ENCODE measurements at places on chromosomes 6 and 20.

DNA sequence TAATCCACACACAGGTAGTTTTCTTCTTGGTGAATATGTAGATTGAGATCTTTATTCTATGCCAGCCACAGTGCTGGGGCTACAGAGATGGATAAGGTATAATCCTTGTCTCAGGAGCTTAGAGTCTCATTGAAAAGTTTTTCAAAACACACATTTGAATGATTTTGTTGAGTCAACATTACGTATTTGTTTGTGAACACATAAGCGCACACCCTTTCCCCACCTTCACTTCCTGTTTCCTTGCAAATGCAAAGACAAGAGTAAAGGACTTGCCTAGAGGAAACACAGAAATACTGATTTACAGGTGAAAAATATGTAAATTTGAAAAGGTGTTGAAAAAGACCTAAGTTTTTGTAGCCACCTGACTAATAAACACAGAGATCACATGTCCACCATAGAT is 27.8 kb downstream of the VAPB start:
- no peak for DNase-seq

GRCh38 chr20:45950330-45950646 is 15.8 kb downstream of the PCIF1 start:
- DNase-seq: no peak

DNA sequence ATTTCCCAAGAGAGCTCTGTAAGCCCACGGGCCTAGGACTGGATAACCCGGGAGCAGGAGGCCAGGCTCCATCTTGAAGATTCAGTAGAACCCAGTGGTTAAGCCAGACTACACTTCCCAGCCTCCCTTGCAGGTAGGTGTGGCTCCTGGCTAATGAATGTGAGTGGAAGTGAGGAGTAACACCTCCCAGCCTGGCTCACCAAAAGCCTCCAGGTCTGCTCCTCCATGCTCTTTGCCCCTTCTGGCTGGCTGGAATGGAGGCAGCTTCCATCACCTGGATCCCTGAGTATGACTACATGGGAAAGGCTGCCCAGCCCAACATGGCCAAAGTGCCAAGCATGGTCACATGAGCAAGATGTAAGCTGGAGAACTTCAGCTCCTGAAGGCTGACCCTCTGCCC is 9.7 kb downstream of the LRRN4 start:
- no peak for DNase-seq

DNA sequence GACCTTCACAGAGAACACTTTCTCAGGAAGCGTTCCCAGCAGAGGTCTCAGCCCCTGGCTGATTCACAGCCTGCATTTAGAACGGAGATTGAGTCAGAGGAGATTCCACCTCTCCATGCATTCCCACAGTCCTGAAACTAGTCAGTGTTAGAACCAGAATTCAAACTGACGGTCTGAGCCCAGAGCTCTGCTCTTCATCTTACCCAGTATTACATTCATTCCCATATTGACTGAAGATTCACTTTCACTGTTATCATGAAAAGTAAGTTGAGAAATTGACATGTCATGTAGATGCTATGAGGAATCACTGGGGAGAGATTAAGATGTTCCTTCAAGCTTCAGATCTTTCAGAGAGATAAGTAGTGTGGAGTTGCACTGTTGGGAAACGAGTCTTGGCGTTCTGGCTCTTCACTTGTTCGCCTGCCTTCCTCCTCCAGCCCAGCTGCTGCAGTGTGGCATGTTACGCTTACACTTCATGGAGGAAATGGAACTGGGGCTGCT is 28.3 kb downstream of the MAS1 start:
- no peak for DNase-seq

- DNase-seq: no peak
These were observed 10.1 kb downstream of the TNFAIP3 start for GRCh38 chr6:137877113-137877512.

GRCh38 chr20:50126662-50127061 is 13.7 kb upstream of the UBE2V1 start:
- no peak for DNase-seq

- no peak for DNase-seq
These were observed 170.0 kb downstream of the LY86 start for GRCh38 chr6:6758546-6758914.

DNA sequence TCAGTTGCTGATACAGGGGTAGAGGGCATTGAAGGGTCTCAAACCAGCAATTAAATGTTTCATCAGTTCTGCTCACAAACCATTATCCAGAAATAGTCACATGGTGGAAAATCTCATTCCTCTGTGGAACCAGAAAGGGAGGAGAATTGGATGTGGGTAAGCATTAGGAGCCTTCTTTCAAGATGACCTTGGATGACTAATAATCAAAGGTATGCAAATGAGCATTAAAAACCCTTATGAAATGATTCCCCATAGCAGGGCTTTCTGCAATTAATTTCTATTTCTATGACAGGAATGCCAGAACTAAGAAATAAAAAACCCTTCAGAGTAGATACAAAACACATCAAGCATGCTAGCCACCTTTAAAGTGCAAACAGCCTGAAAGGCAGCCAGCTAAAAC is 37.4 kb upstream of the HCRTR2 start:
- no peak for DNase-seq

- DNase-seq: no peak
These were observed 8.4 kb downstream of the EMILIN3 start for GRCh38 chr20:41358230-41358629.

- no peak for DNase-seq
These were observed 195.7 kb downstream of the TASP1 start for GRCh38 chr20:13442986-13443385.

DNA sequence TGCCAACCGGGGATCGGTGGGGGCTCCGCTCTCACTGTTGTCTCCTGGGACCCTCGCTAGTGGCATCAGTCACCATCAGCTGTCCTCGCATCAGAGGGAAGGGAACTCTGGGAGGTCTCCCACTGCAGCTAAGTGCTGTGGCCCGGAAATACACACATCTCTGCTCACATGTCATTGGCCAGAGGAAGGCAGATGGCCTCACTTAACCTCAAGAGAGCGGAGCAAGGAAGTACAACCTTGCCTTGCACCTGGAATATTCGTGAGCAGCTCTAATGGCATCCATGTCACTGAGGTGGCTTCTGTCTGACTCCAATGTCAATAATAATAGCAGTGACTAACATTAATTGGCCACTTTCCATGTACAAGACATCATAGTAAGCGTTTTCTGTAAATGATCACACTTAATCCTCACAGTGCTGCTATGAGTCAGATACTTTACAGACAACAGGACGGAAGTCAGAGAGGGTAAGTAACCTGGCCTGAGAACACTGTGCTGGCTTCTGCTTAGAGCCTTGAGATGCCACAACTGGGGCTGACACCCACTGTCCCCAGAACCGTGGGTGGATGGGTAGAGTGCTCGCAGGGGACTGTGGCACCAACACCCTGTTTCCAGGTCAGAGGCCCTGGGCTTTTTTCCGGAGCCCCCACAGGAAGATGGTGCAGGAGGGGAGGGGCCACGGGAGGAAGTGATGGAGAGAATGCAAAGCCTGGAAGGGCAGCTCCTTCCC is 6.0 kb downstream of the LHFPL5 start:
- no peak for DNase-seq

DNA sequence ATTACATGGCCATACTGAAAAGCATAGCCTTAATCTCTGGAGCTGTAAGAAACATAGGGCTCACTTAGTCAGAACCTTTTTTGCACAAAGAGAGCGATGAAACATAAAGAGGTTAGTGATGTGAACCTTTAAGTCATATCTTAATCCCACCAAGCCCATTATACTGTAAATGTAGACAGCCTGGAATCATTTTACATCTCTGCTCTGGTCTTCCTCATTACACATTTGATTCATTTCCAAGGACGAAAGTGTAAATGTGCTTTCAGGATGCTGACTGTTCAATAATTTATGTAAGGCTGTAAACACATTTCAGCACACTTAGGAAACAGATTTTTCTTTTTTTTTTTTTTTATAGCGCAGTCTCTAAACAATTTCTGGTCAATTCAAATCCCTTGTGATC is 131.3 kb upstream of the B3GAT2 start:
- DNase-seq: no peak

DNA sequence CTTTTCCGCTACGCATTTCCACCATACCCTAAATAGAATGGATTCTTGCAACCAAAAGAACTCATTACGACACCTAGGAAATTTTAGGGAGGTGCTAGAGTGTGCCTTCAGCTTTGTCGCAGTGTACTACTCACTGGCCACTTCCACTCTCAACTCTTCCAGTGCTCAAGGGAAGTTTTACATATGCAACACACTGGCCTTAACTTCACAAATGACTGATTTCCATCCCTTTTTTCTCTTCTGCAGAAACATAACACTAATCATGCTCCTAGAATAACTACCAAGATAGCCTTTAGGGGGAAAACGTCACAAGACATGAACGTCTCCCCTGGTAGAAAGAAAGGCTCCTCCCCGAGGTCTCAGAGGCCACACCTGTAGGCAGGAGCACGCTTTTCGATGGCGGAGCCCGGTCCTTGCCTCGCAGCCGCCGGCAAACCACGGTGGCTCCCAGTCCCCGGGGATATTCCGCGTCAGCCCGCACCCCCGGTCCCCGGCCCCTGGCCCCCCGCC is 584 bp downstream of the LYRM4 start:
- peak; percentile 81 for DNase-seq

GRCh38 chr6:16844183-16844582 is 82.9 kb upstream of the ATXN1 start:
- no peak for DNase-seq

DNA sequence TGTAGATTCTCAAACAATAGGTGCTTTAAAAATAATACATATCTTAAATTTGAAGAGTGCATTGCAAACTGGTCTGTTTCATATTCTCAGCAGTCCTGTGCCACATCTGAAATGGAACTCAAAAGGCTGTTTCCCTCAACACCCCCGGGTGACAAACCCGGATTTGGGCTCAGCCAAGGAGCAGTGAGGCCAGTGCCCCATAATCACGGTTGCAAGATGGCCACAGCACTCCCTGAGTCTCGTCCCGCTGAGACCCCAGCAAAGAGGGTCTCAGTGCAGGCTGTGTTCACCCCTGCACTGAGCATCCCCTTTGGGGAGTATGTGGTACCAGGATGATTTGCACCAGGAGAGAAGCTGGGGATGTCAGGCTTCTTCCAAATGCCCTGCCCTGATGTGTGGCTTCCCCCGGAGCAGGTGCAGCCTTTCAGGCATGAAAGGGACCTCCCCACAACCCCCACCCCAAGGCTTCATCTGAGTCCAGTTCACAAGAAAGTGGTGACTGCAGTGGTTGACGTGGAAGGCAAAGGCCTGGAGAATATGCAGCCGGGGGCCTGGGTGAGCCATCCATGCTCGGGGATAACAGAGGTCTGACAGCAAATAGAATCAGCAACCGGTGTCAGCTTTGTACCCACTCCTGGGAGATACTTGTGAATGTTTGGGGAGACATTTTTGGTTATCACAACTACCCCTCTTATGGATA is 202.9 kb downstream of the SYNDIG1 start:
- DNase-seq: no peak

Data from CD8-positive, alpha-beta memory T cell (primary cell).